ENCODE measurements at places on chromosomes 1 and 21.

DNA sequence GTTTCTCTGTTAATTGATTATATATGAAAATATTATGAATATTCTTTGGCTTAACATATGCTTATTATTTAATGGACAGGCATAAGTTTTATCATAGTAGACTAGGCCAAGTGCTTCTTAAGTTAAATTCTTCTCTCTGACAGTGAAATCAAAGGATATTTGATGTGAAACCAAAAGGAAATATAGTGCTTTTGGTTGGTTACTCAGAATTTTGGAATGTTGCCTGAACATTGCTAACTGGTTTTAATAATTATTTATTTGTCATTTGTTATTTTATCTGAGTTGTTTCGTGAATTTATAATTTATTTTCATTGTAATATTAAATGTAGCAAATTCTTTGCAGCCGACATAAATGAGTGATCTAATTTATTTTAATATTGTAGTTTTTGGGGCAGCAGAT, 18.3 kb downstream of the HOOK1 start:
- DNase-seq: no peak

- peak; percentile 72 for DNase-seq
These were observed 76.4 kb downstream of the FHAD1 start for GRCh38 chr1:15323351-15323988.

GRCh38 chr1:65527707-65528503, 107.4 kb downstream of the LEPR start:
- DNase-seq: no peak

- peak; percentile 65 for DNase-seq
These were observed 569.4 kb upstream of the ADAMTS5 start for GRCh38 chr21:27536319-27536718.

GRCh38 chr1:70169018-70169839, 36.1 kb downstream of the LRRC40 start:
- peak; percentile 10 for DNase-seq

DNA sequence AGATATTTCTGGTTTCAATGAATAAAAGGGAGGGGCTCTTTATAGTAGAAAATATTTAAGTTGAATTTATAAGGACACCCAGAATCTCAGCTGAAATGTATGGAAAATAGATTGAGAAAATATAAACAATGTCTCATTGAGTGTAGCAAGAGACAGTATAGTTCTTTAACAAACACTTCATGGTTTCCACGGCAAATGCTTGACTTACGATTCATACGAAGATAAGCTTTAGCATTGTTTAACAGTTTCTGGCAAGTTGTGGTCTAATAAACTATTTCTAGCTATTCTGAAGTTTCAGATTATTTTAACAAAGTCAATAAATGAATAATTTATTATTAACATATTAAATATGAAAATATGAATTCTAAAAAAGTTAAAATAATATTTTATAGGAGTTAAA, 1419.4 kb downstream of the KCNT2 start:
- peak; percentile 1 for DNase-seq

DNA sequence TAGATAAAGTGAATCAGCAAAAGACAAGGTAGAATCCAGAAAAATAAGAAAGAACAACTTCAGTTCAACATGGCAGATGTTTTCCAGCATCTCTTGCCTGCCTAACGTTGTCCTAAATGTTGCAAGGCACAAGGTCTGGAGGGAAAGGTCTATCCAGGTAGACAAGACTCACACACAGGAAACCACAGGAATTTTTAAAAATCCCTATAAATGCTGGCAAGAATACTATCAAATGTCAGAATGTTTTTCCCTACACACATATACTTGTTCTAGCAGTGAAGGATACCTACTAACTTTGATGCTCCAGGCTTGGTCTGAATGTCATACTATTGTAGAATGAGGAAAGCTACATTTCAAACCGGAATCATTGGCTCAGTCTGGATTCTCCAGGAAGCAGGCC, 10.6 kb downstream of the GJA5 start:
- no peak for DNase-seq

DNA sequence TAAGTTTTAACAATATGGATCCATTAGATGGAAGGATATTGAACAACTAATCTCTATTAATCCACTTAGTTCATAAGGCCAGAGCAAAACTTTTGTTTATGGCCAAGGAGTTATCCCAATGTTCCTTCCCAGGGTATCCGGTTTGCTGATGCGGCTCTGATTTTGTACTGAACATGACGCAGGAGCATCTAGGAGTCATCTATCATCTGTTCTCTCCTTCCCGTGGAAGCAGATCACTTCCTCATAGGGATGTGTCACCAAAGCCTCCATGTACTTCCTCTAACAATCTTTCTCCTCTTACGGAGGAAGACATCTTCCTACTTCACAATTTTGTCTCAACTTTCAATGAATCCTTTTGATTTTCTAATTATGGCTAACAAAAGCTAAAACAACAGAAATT, 206.6 kb downstream of the APP start:
- DNase-seq: peak; percentile 61

GRCh38 chr1:181139631-181140061, 51.1 kb downstream of the IER5 start:
- peak; percentile 77 for DNase-seq

- DNase-seq: peak; percentile 99
These were observed 20.8 kb downstream of the KCNJ15 start for GRCh38 chr21:38277501-38278131.

DNA sequence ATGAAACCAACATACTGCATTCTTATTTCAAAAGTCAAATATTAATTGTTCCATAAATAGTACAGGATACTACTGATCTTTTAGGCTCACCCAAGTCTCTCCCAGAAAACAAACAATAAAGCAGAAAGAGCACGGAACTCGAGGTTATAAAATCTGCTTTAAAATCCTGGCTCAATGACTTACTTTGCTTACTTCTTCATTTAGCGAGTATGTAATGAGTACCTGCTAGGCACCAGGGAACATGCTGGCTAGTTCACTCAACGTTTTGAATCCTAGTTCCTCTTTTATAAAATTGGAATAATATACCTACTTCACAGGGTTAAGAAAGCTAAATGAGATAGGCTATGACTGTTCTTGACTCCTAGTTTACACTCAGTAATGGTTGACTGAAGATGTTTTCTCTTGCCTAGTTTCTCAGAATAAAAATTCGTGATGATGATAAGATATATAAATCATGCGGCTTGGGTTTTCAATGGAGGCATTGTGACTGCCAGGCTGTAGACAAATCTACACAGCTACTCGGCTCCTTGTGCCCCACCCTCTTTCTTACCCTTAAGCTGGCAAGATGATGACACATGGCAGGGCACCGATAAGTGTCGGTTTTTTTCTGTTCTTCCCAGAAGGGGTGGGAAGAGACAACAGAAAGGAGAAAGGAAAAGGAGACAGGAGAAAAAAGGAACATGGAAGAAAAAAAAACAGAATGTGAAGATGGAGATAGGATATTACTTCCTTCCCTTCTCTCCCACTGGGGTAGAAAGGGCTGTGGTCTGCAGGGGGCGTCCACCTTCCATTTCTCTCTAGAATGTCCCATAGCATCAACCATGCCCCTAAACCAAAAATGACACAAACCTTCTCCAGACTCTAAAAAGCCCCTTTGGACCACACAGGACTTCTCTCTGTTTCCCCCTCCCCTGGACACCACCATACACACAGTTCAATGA, 507.1 kb downstream of the SMYD3 start:
- DNase-seq: no peak

DNA sequence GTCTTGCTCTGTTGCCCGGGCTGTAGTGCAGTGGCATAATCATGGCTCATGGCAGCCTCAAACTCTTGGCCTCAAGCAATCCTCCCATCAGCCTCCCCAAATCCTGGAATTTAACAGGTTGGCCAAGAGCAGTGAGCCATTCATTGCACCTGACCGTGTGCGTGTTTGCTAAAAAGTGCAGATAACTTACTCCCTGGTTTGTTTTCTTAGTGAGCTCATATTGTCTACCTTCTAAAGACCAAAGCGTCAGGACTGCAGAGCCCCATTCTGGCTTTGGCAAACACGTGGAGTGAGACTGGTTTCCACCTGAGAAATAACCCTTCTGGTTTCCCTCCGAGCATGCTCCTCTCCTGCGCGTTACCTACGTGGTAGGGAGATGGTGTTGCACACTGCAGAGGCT, 32.2 kb upstream of the CA6 start:
- DNase-seq: no peak

- no peak for DNase-seq
These were observed 46.7 kb upstream of the LBR start for GRCh38 chr1:225474439-225474985.

DNA sequence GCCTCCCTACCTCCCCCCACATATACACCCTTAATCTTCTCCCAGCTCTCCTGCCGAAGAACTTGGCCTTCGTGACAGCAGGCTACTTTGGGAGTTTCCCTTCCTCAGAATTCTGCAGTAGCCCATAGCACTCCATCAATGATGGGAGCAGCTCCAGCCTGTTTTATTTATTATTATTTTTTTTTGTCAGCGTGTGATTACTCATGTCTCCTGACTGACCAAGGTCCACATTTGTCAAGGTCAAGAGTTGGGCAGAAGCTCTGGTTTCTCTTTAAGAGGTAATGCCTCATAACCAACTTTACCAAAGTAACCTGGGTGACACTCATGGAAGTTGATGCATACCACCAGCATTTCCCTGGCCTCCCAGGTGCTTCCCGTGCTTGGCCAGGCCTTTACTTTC, 125.4 kb downstream of the ZZZ3 start:
- DNase-seq: peak; percentile 29

GRCh38 chr1:79847700-79848099, 841.2 kb upstream of the ADGRL4 start:
- DNase-seq: no peak

GRCh38 chr1:23980728-23981070, 572 bp upstream of the SRSF10 start:
- peak; percentile 73 for DNase-seq

- no peak for DNase-seq
These were observed 93.1 kb upstream of the LRRC8D start for GRCh38 chr1:89727517-89728312.

GRCh38 chr1:182270731-182271130, 120.9 kb downstream of the GLUL start:
- DNase-seq: no peak

GRCh38 chr21:44984792-44985440, 45.1 kb downstream of the SLX9 start:
- DNase-seq: no peak

DNA sequence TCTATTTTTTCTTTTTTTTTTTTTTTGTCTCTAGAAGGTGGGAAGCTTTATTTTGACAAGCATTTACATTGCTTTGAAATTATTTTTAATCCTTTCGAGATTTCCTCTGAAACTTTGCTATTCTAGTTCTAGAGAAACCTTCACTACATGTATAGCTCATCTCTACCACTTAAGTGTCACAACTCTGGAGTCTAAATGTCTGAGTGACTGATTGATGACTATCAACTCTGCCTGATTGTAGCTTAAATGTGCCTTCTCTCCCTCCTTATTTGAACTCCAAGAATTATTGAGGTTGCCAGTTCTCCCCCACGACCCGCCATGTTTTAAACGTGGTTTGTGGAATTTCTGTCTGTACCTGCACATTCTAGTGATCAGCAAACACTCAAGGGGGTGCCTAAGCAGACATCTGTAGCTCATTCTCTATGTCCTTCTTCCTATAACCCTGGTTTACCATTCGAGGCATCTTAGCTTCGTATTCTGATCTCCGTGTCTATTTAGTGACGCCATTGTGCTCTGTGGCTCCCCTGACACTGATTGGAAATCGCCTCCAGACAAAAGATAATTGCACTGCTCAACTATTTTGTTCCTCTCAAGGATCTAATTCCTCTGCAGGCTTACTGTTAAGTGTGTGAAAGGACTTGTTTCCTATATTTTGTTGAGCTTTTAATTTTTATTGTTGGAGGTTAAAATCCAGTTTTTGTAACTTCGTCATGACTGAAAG, 1570.6 kb downstream of the BRINP3 start:
- DNase-seq: no peak

GRCh38 chr1:211527006-211527405, 35.0 kb upstream of the RD3 start:
- DNase-seq: no peak

DNA sequence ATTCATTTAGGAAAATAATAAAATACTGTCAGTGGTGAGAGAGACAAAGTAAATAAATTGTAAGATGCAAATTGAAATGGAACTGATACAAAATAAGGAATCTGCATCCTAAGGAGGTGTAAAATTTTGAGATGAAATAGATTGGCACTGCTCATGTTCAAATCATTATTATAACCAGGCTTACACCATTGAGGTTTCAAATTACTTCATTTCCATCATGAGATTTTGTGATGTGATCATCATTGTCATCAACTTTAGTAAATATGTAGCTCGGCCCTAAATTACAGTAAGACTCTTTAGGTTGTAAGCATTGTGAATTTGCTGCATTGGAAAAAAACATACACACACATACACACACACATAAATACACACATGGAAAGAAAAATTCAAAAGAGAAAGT, 123.4 kb downstream of the SDCCAG8 start:
- no peak for DNase-seq

- no peak for DNase-seq
These were observed 14.3 kb downstream of the IFI44 start for GRCh38 chr1:78663923-78664322.

DNA sequence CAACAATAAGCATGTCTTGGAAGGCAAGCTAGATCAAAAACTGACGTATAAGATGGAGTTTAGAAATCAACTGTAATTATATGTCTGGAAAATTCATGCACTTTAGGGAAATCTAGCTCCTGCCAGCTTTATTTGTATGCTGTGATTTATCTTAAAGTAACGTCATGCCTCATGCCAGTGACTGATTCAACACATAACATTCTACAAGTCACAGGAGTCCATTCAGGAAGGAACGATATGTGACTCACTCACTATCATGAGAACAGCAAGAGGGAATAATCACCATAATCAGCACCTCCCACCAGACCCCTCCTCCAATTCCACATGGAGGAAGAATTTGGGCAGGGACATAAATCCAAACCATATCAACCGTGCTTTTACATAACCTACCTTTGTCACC, 682.4 kb upstream of the ADAMTS5 start:
- peak; percentile 94 for DNase-seq

DNA sequence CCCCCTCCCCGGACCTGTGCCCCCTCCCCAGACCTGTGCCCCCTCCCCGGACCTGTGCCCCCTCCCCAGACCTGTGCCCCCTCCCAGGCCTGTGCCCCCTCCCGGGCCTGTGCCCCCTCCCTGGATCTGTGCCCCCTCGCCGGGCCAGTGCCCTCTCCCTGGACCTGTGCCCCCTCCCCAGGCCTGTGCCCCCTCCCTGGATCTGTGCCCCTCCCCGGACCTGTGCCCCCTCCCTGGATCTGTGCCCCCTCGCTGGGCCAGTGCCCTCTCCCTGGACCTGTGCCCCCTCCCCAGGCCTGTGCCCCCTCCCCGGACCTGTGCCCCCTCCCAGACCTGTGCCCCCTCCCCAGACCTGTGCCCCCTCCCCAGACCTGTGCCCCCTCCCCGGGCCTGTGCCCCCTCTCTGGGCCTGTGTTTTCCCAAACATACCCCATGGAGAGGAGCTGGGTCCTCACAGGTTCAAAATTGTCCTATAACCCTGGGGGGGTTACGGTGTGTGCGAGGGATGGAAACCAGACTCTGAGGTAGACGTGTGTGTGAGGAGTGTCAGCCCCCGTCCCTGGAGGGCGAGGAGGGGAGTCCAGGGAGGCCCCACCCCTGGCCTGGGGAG, 47.6 kb upstream of the POFUT2 start:
- DNase-seq: no peak

All from iris pigment epithelial cell (primary cell).